ENCODE measurements at places on chromosomes 5 and 9.

- DNase-seq: no peak
Observed at GRCh38 chr5:179609834-179610108, 13.7 kb downstream of the HNRNPH1 start.

GRCh38 chr9:113559834-113560800 is 96.6 kb downstream of the RGS3 start:
- DNase-seq: no peak

DNA sequence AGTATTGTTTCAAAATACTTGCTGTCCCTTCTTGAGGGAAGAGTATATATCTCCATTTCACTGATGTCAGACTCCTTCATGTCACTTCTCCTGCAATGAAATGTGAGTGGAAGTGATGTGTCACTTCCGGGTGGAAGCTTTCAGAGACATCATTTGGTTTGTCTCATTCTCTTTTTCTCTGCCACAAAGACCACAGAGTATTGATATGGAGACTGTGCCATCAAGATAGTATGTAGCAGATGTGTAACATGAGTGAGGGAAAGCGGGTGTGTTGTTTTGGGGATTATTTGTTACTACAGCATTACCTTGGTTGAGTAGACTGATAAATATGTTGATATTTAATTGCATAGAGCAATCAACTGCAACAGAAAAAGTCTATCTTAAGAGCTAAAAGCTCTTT is 169.8 kb downstream of the FBXL7 start:
- DNase-seq: no peak

DNA sequence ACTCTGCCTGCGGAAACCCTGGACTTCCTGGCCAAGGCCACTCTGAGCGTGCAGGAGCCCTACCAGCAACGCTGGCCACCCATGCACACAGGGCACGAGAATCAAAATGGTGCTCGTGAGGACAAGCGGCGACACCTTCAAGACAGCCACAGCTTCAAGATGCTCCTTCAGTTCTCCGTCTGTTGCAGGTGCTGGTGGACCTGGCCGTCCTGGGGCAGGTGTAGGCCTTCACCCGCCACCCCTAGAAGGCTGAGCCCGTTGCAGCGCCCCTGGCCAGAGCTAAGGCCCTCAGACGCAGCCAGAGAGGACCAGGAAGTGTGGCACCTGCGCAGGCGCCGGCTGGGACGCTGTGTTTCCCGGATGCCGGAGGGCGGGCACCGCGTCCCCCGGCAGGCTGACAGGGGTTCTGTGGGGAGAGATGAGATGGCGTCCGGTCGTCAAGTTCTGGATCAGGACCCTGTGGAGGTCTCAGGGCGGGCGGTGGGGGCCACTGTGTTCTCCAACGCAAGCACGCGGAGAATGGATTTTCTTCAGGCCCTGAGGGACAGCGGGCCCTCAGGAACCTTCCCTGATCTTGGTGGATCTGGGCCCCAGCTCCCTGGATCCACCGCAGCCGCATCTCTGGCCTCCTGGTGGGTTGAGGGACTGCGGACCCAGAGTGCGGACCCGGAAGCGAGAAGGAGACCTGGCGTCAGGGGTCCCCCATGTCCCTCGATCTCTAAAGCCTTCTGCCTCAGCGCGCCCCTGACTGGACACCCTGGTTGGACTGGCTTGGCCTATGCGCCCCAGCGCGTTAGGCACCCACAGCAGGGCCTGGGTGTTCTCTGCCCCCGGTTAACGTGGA is 1770.8 kb upstream of the CDH9 start:
- no peak for DNase-seq

DNA sequence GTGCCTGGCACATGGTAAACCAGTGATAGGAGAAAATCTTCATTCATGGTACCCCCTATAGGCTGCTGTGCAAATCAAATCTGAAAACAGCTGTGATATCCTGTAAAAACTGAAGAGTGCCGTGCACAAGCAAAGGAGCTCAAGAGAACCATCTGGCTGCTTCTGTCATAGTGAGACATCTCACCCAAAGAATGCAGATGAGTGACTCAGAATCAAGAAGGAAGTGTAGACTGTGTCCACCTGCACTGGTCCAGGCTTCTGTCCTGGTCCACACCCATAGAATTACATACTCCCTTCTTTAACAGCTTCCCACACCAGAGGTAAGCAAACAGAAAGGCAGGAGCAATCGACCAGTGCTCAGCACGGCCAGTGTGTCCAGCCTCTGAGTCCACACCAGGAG is 195.9 kb downstream of the ASTN2 start:
- no peak for DNase-seq

GRCh38 chr5:107068782-107069181 is 602.0 kb downstream of the EFNA5 start:
- DNase-seq: no peak

GRCh38 chr5:8057769-8058168 is 188.8 kb downstream of the MTRR start:
- DNase-seq: no peak

DNA sequence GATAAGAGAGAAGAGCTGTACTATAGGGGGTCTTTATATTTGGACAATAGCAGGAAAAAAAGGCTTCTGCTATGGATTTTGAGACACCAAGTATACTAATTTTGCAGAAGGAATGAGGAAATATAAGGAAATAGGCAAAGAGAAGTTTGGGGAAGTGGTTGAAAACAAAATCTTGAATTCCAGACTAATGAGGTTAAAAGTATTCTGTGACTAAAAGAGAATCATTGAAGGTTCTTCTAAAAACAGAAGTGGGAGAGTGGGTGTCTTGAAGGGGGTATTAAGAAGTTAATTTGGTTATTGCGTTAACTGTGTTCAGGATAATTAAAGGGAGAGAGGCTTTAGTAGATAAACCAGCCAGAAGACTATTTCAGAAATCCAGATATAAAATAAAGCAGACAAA is 148.7 kb downstream of the RFK start:
- DNase-seq: no peak

- DNase-seq: peak; percentile 14
Observed at GRCh38 chr5:18772475-18772874, 1138.2 kb downstream of the TAF11L14 start.

DNA sequence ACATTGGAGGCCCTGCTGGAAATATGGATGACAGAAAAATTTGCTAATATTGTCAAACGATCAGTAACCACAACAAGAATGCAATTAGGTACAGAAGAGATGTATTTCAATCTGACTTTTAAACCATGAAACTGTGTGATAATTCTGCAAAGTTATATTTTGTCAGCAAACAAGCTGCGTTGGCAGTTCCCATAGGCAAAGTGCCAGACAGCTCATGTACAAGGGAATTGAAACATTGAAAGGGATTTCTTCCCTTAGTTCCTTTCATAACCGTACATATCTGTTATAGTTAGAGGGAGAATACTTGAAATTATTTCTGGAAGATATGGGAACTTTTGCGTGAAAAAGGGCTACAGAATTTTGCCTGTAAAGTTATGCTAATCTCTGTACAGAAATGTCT is 419.4 kb upstream of the PTGER4 start:
- no peak for DNase-seq

GRCh38 chr5:36569491-36569890 is 36.9 kb upstream of the SLC1A3 start:
- DNase-seq: no peak

DNA sequence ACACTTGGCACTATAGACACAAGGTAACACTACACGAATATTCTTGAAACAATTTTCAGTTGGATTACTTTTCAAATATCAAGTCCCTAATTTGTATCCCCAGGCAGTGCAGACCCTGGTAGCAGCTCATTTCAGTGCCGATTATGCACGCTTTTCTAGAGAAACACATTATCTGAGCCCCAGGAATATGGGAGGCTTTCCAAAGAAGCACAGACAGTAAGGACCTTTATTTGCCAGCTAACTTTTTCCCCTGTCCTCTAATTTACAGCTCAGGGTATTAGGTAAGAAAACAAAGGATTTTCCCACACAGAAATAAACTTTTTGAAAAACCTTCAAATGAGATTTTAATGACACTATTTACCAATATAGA is 852.3 kb upstream of the DMAC1 start:
- DNase-seq: no peak

- DNase-seq: peak; percentile 73
Observed at GRCh38 chr5:126780165-126780827, 3.4 kb downstream of the LMNB1 start.

DNA sequence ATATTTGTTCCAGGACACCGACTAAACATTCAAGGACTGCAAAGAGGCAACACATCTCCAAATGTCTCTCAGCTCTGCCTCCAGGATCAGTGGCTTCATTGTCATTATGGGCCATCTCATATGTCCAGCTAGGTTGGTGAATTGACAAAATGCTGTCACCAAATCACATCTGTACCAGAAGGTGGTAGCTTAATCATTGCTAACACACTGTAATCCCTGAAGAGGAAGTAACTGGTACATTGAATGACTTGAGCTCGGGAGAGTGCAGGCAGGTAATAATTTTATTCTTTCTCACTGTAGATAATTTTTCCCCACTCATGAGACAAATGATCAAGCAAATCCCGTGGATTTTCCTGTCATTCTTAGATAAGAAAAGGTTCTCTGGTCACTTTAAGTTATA is 169.8 kb downstream of the SEMA6A start:
- DNase-seq: no peak

GRCh38 chr5:106474066-106474465 is 1196.7 kb downstream of the EFNA5 start:
- no peak for DNase-seq

GRCh38 chr9:94173632-94174031 is 85.5 kb upstream of the ZNF169 start:
- peak; percentile 89 for DNase-seq

DNA sequence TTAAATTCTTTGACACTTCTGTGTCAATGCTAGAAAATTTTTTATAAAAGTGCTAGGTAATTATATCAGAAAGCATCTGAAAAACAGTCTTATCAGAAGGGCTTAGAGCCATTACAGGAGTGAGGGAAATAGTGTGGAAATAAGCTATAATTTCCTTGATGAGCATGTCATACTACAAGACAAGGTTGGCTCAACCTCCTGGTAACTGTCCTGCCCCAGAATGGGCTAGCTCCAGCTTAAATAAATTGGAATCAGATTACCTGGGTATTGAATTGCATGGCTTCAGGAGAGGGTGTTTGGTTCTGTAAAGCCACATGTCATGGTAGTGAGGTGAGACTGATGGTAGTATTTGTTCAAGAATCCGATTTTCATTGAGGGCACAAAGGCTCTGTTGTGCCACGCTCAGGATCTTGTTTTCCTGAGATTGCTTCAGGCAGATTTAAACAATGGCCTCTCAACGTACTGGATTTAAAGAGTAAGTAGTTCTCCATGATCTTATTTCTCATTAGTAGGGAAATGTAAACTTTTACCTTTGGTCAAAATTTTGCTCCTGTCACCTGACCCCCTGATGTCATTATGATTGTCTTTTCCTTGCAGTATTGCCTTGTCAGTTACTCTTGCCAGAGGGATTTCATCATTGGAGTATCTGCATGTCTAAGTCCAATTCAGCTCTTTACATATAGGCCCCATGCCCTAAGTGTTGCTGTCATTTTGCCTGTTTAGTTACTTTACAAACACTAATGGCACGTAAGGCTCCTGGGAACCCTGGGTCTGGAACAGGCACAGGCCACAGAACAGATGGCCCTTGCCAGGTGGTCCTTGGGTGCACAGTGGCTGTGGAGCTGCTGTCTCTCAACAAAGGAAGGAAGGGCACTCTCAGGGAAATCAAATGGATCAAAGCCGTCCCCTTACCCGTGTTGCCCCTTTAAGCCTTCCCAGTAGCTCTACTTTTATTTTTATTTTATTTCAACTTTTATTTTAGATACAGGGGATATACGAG is 21.3 kb downstream of the TRIO start:
- DNase-seq: no peak

DNA sequence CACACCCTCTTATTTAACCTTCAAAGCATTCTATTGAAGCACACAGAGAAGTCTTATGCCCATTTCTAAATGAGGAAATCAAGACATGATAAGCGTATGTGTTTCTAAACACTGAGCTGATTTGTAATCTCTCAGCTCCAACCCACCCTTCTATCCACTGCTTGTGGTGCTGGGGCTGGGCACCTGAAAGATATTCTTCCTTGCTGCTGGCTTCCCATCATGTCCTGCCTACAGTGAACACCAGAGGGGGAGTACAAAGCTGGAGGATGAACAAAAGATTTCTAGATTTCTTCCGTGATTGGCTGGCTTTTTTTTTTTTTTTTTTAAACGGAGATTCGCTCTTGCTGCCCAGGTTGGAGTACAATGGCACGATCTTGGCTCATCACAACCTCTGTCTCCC is 14.4 kb downstream of the ACTL7A start:
- DNase-seq: no peak

GRCh38 chr5:17992291-17992690 is 358.0 kb downstream of the TAF11L14 start:
- no peak for DNase-seq

DNA sequence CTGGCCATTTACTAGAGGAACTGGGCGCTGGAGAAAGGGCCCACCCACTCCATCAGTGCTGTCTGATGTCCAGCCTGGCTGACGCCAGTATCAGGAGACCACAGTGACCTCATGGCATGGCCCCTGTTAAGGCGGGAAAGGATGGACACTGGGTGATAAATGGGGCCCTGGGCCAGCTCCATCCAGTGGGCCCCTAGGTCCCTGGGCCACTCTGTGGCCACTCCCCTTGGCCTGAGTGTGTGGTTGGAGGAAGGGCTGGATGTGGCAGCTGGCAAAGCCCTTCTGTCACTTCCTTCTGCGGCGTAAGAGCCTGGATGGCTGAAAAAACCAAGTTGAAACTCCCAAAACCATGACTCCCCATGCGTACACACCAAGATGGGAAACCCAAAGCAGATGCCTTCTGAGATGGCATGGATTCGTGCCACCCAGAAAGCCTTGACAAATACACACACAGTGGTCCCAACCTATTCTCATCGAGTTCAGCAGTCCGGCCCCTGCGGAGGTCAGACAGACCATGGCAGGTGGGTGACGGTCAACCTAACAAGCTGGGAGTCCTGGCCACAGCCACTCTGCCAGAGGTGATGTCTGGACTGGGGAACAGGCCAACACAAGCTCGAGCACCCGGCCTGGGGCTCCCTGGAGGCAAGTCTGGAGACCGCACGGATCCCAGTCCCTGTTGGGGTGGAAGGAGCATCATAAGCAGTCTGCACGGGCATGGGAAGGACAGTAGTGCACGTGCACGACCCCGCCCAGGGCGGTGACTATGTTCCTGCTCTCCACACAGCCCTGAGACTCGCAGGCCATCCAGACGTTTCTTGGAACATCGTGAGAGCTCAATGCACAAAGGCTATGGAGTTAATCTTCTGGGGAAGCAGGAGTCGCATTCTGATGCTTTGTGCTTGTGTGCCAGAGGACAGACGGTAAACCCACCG is 45.2 kb upstream of the NOTCH1 start:
- no peak for DNase-seq

- DNase-seq: no peak
Observed at GRCh38 chr5:127275641-127276193, 14.9 kb upstream of the MEGF10 start.
